Activated CD8-positive, alpha-beta memory T cell treated with anti-CD3 and anti-CD28 coated beads for 1 hour (primary cell): ENCODE measurements at places on chromosomes 7 and 10.

GRCh38 chr10:91883549-91884444 lies 25.5 kb downstream of the FGFBP3 start:
- DNase-seq = no peak

- no peak for DNase-seq
Observed at GRCh38 chr10:55062349-55062748, 261.3 kb upstream of the PCDH15 start.

- DNase-seq = no peak
Observed at GRCh38 chr10:79318369-79318768, 28.9 kb upstream of the PPIF start.

- no peak for DNase-seq
Observed at GRCh38 chr10:26483554-26483953, 45.4 kb downstream of the APBB1IP start.

- no peak for DNase-seq
Observed at GRCh38 chr10:1287487-1287886, 231.3 kb downstream of the WDR37 start.

DNA sequence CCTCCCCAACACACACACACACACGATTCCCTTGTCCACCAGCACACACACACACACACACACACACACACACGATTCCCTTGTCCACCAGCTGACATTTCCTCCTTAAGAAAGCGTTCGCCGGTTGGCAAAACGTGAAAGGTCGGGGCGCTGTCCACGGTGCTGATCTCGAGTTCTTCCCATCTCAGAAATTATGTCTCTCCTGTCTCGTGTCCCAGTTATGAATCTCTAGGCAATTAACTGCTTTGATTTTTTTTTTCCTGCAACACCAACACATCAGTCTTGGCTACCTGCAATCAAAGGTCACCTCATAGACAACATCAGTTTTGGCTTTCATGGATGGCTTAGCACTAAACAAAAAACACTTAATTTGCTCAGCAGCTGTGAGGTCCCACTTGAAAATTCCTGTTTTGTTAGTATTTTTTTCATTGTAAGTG lies 1.9 kb downstream of the INA start:
- no peak for DNase-seq

GRCh38 chr7:77570330-77571011 lies 33.4 kb downstream of the PTPN12 start:
- no peak for DNase-seq
